Fibroblast of lung (primary cell): ENCODE measurements at places on chromosomes 1 and 21. TPM values are rescaled to one million over a fixed set of nuclear protein-coding genes. Genes with fewer than 3 reads are reported as not detected.
A peak's percentile ranks its signal among the peaks of the same experiment; 100 is the strongest.

DNA sequence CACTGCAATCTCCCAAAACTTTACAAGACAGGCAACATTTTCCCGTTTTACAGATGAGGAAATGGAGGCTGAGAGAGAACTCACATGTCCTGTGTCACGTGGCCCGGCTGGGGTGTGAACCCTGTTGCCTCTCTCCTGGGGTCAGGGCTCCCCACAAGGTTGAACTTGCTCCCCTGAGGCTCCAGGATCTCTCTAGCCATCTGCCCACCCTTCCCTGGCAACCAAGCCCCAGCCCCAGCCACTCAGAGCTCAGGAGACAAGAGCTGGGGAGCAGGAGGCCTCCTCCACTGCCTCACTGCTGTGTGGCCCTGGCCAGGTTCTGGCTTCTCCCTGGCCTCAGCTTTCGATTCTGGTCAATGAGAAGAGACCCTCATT is 11.8 kb downstream of the LAPTM5 start:
- no peak for DNase-seq

DNA sequence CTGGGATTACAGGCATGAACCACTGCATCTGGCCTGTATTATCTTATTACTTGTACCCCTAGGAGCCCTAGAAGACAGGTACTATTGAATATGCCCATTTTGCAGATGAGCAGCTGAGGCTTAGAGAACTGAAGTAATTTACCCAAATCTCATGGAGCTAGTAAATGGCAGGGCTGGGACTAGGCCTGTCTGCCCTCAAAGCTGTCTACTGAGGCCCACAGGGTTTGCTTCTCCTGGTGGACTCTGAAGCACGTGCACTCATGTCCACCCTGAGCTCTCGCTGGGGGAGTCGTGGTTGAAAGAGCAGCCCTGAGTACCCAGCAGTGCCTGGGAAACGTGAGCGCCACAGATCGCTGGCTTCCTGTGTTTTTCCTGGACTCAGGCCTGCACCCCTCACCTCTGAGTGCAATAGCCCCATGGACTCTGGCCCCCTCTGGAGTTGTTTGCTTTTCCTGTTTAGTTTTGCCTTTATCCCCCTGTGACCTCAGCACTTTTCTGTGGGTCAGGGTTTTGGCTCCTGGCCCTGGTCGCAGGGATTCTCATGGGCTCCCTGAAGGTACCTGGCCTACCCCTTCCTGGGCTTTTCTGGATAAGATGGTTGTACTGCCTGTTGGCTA is 52.4 kb downstream of the ARHGEF10L start:
- no peak for DNase-seq

DNA sequence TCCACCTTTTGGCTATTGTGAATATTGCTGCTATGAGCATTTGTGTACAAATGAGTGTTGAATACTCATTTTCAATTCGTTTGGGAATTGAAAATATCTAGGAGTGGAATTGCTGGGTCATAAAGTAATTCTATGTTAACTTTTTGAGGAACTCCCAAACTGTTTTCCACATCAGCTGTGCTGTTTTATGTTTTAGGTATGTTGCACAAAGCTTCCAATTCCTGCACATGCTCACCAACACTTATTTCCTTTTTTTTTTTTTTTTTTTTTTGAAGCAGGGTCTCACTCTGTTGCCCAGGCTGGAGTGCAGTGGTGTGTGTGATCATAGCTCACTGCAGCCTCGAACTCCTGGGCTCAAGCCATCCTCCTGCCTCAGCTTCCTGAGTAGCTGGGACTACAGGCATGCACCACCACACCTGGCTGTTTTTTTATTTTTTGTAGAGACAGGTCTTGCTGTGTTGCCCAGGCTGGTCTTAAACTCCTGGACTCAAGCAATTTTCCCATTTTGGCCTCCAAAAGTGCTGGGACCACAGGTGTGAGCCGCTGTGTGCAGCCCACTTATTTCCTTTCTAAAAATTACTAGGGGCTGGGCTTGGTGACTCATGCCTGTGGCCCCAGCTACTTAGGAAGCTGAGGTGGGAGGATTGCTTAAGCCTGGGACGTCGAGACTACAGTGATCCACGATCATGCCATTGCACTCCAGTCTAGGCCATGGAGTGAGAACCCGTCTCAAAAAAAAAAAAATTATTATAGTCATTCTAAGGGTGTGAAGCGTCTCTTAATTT is 33.4 kb downstream of the TMCC2 start:
- DNase-seq, result peak; percentile 36

GRCh38 chr1:150479927-150480352 is 7.3 kb upstream of the TARS2 start:
- no peak for DNase-seq

- no peak for DNase-seq
These were observed 89.8 kb downstream of the KIF14 start for GRCh38 chr1:200530623-200531261.

GRCh38 chr1:205610036-205610435 is 21.8 kb downstream of the ELK4 start:
- DNase-seq, result peak; percentile 81

- no peak for DNase-seq
These were observed 11.2 kb upstream of the HMGB4 start for GRCh38 chr1:33852711-33853110.

DNA sequence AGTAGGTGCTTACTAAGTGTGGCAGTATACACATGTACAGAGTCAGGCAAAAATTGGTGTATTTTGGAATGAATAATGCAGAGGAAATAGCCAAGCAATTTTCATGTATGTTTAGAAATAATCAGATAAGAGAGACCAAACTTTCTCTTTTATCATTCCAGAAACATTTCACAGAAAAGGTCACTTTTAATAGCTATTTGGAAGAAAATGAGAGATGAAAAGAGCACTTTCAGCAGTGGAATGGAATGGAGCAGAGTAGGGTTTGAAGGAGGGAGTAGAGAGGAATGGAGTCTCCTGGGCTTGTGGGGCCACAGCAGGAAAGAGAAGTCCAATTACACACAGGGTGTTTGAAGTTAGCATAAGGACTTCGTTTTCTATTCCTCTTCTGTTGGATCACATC is 48.8 kb upstream of the GJA5 start:
- DNase-seq, result no peak

DNA sequence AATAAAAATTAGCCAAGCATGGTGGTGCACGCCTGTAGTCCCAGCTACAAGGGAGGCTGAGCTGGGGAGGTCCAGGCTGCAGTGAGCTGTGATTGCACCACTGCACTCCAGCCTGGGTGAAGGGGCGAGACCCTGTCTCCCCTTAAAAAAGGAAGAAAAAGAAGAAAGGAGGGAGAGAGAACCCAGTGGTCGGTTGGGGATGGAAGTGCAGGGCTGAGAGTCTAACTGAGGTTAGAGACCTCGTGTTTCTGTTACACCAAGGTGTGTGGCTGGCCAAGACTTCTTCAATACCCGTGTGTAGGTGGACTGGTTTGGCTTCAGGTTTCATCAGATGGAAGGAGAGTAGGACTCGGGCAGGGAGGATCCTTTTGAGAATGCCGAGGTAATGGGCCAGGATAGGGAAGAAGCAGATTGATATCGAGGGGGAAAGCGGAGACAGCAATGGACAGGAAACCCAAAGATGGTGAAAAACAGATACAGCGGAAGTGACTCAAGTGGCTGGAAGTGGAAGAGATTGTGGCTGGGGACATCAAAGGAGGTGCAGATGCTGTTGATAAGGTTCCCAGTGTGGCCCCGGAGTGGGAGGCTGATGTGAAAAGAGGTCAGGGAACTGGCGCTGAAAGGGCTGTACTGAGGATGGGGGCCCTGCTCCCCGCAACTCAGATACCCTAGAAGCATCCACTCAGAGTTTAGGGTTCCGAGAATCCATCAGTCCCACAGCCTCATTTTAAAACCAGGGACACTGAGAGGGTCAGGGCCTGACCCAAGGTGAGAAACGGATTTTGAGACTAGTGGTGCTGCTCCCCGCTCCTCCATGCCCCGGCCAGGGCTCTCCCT is 681 bp upstream of the UBXN10 start:
- no peak for DNase-seq

DNA sequence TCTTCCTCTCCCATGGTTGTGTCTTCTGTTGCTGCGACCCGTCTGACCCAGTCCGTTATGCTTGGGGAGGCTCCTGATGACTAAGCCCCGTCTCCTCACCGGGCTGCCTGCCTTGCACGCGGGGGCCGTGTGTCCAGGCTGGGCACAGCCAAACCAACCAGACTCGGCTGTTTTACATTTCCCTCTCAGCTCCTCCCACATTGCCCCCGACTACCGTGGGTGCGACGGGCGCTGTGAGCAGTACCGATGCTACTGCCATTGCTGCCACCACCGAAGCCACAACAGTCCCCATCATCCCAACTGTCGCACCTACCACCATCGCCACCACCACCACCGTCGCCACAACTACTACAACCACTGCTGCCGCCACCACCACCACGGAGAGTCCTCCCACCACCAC is 46.0 kb upstream of the CNTN2 start:
- DNase-seq, result no peak

DNA sequence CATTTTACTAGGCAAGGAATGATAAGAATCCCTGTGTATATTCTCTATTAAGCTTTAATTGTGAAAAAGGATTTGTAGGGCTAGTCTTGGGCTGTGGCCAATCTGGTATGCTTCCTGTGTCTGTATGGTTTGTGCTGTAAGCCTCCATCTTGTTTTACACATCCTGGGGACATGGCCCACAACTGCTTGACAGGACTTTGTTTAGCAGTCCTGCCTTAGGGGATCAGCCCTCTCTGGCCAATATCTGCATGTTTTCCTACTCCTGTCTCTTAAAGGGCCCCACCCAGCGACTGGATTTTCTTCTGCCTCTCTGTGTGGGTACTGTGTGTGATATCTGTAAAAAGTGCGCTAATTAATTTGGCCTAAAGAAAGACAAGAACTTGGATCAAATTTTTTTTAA is 813.2 kb downstream of the PLA2G4A start:
- no peak for DNase-seq

GRCh38 chr1:15649937-15650336 is 32.7 kb downstream of the DDI2 start:
- DNase-seq, result no peak

- no peak for DNase-seq
These were observed 372.8 kb upstream of the PKN2 start for GRCh38 chr1:88311265-88311664.

DNA sequence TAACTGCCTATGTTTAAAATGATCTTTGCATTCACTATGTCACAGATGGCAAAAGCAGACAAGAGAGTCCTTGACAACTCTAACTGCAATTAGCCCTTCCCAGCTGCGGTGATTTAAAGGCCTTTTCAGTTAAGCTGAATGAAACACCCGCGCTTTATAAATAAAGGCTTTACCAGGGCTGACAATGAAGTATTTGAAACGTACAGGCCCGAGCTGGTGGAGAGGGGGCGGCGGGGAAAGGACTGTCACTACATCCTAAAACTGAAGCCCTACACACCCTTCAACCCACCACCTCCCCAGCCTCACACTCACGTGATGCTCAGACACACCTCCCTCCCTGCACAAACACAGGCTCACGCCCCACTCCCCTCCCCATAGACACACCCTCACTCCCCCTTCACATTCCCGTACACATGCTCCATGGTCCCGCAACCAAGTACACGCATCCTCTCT is 45.5 kb downstream of the GRIK3 start:
- DNase-seq, result no peak

DNA sequence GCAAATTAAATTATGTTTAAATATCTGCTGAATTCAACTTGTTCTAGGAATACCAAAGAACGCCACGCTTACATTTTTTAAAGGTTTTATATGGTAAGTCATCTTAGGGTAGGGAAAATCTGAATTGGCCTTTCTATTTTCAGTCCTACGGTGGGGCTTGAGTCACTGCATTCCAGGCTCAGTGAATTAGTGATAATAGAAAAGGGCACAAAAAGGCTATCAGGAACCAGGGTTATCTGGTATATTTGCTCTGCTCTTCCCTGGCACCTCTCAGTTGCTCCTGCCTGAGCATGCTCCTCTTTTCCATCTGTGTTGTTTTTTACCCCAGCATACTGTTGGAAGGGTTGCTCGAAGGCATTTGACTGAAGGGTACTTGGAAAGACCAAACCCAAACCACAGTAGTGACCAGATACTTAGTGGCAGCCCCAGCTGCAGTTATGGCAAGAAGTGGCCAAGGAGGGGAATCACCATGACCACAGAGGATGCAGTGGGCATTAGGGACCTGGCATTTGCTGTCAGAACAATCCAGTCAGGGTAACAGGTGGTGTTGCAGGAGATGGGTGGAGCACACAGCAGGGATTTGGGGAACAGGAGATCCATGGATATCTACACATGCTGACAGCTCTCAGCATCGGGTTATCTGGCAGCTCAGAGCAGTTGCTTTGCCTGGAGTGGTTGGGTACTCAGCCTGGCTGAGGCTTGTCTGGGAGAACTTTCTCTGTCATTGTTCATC is 2.3 kb downstream of the OVAAL start:
- peak; percentile 86 for DNase-seq

GRCh38 chr1:201450721-201451291 is 18.2 kb downstream of the PHLDA3 start:
- DNase-seq, result peak; percentile 76

DNA sequence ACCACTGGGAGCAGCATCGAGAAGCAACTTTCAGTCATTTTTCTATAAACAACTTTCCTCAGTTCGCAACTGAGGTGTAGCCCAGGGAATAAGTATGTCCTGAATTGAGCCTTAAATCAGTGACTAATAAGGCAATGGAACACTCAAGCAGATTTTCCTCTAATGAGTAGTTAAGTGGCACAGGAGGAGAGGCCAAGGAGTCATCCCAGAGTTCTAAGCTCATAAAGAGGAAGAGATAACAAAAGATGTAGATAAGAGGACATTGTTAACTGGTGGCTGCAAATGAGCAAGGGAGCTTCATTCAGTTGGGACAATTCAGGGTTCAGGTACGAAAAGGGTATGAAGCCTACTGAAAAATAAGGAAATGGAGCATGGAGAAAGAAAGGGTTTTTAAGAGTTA is 64.5 kb downstream of the LRRC40 start:
- no peak for DNase-seq

DNA sequence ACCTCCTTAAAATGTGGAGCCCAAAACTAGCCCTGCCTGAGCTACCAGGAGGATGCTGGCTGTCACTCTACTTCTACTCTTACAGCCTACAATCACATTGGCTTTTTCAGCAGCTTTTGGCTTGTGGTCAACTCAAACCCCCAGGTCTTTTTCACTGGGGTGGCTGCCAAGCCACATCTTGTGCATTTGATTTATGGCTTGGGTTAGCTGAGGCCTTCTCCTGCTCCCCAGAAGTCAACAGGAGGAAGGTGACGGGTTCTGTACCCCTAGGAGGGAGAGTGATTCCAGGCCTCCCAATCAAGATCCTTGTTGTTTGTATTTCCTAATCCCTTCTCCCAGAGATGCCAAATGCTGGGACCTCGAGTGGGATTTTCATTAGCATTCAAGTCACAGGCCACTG is 124.3 kb downstream of the LACTBL1 start:
- no peak for DNase-seq

Gene CCDC185
- 0.02 TPM in 1 of 2 replicates, not detected in the other for polyA plus RNA-seq

Gene DENND2C
- polyA plus RNA-seq, result 1.5 and 1.7 TPM in 2 replicates

Gene STIL
- polyA plus RNA-seq, result 6.2 and 17.1 TPM in 2 replicates

Gene DARS2
- 19.5 and 26.7 TPM in 2 replicates for polyA plus RNA-seq

Gene CCDC30
- 0.37 and 0.56 TPM in 2 replicates for polyA plus RNA-seq

Gene C1orf74
- polyA plus RNA-seq, result 1.8 and 2.2 TPM in 2 replicates

Gene HLCS
- polyA plus RNA-seq, result 17.3 and 23.1 TPM in 2 replicates
